Glutamatergic neuron (in vitro differentiated cells): ENCODE measurements at places on chromosomes 6 and 20. TPM values are rescaled to one million over a fixed set of nuclear protein-coding genes. Genes with fewer than 3 reads are reported as not detected.

DNA sequence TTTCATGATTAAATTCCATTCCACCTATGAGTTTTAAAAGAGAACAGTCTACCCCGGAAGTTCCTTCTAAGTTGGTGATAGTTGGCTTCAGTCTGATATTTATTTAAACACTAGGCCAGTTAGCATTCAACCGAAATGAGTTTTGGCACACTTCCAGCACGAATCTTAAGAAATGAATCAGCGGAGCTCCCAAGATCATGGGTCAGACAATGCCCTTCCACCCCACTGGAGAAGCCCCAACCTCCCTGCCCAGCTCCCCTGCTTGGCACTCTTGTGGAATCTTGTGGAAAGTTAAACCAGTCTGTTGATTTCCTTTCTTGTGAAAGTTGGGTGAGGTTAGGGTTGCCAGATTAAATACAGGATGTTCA is 64.3 kb downstream of the MKKS start:
- DNase-seq = no peak

- no peak for DNase-seq
Observed at GRCh38 chr20:48277266-48277665, 492.0 kb upstream of the SULF2 start.

DNA sequence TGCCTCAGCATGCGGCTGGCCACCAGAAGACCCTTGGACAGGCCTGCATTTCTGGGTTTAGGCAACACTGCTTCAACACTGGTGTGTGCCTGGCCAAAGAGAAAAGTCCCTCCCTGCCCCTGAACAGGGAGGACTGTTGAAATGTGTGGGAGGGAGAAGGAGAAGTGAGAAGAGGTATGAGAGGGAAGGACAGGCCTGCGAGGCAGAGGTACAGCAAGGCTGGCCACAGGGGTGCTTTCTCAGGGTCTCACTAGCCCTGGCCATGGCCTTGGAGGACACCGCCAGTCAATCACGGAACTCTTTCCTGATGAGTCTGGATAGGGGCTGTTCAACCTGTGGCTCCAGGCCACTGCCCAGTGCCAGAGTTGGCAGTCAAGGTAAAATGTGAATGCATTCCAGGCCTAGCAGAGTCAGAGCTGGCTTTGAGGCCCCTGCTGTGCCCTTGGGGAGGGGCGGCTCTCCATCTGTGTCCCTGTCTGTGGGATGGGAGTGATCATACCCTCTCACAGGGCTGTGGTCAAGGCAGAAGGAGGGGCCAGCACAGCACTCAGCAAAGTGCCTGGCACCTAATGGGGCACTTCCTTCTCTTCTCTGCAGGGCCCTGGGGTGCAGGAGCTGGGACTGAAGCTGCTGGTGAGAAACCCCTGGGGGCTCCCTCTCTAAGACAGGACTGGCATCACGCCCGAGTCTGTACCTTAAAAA is 43.2 kb upstream of the CDH22 start:
- no peak for DNase-seq

DNA sequence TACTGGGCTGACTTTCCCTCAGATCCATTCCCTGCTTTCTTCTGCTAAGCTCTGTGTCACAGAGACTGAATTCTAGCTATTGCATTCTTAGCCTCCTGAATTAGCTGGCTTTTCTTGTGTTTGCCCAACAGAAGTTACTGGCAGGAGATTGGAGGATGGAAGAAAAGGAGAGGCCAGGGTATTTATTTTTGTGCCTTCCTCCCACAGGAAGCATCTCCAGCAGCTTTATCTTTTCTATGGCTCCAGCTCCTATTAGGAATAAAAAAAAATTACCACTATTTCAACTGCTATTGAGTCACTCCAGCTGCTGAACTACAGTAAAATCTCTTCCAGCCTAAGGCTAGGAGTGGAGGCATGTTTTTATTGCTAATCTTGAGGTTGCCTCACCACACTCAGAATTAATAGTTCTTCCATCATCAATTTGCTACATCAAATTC is 492.4 kb downstream of the RFPL4B start:
- no peak for DNase-seq

- no peak for DNase-seq
Observed at GRCh38 chr6:10033223-10033829, 381.5 kb downstream of the TFAP2A start.

DNA sequence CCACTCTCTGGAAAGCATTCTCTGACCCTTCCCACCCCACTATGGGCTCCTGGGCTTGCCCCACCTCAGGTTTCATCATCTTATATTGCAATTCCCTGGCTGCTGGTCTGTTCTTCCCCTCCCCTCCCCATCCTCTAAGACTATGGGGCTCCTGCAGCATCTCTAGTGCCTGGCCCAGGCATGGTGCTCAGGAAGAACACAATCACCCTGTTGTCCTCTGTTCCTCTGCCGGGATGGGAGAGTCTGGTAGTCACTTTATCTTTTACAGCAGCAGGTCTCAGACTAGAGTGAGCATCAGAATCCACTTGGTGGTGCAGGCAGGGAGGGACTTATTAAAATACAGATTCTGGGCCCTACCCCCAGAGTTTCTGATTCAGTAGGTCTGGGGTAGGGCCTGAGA is 5.0 kb upstream of the LPIN3 start:
- DNase-seq = no peak

SLC23A2 gene
- 20.4 TPM for total RNA-seq

BCAS1 gene
- total RNA-seq = 0.32 TPM
